Stimulated activated CD8-positive, alpha-beta memory T cell treated with anti-CD3 and anti-CD28 coated beads, Interleukin-2, amount 100 ng/mL, for 1 hour (primary cell): ENCODE measurements at places on chromosomes 7 and 10.

DNA sequence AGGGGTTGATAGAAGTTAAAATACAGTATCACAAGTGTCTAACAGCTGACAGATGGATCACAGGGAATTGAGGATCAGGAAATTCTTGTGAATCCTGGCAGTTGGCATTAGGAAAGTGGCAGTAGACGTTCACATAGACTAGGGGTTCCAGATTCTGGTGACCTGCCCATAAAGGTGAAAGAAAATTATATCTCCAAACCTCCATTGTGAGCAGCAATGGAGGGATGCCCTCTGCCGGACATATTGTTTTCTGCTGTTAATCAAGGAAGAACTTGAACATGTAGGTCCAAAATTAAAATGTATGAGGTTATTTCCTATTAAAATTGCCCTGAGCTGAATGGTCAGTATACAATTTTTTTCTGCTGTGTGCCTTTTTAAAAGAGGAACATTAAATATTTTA is 5.1 kb downstream of the NME8 start:
- no peak for DNase-seq

- no peak for DNase-seq
Measured at GRCh38 chr10:10647331-10647730, 370.3 kb upstream of the CELF2 start.

DNA sequence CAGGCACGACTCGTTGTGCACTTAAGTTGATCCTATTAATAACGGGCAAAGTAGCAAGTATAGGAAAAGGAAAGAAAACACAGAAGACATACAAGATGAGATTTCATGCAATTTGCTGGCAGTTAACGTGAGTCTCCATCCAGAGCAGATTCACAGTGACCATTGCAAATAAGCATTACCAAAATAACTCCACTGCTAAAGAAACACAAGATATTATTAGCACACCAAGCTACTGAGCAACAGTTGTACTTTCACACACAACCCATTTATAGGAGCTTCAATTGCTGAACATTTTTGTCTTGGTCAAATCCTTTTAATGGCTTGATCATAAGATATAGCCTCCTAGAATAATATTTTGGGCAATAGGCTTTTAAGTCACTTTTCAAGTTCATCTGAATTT is 187.7 kb upstream of the HGF start:
- DNase-seq = no peak

DNA sequence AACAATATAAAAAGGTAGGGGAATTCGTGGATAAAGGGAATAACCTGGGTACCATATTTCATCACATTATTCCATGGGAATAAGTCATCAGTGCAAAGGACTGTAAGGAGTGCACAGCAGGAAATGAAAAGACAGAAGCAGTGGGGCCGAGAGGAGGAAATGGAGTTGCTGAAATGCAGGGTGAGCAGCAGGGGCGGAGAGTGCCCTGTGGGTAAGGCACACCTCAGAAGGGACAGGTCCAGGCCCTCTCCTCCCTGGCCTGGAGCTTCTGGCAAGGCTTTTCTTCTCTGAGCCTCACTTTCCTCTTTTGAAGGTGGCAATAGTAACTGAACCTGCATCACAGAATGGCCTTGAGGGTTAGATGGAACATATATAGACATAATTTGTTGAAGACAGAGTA is 26.2 kb downstream of the IKZF1 start:
- no peak for DNase-seq

- DNase-seq = no peak
Measured at GRCh38 chr10:29199941-29200679, 88.8 kb upstream of the LYZL1 start.

GRCh38 chr10:103232772-103233488 is 12.8 kb upstream of the RPEL1 start:
- DNase-seq = no peak

GRCh38 chr10:103457176-103457712 is 1.5 kb downstream of the CALHM1 start:
- no peak for DNase-seq

DNA sequence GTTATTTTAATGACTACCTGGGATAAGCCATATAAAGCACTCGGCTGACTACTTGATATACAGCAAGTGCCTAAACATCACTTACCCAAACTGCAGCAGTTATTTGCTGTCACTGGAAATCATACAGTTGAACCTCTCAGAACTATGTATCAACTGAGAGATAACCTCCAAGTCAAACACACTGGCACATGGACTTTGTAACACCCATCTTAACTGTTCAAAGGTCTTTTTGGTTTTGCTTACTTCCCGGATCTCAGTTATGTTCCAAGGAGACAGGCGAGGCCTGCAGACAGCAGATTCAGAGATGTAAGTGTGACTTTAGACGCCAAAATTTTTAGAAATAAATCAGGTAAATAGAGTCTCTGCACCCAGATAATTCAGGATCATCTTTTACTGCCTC is 34.6 kb upstream of the DAGLB start:
- DNase-seq = no peak

DNA sequence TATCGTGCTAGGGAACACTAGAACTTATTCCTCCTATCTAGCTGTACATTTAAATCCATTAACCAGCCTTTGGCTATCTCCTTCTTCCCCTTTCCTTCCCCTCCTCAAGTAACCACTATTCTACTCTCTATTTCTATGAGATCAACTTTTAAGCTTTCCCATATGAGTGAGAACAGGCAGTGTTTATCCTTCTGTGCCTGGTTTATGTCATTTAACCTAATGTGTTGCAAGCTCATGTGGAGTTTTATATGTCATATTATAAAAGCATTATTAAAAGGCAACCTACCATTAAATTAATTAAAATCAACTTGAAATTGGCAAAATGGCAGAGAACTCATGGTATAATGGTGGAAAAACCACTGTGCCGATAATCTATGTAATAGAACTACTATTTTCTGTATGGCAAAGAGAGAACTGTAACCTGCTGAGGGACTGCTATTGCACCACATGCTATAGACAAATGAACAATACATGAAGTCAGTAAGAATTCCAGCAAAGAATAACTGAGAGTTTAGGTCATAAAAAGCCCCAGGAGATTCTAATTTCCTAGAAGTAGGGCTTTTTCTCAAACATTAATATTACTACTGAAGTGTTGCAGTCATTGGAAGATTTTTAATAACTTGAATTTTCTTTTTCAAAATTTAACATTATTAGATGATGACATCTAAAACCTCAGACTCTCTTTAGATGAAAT is 81.8 kb downstream of the LRRN3 start:
- no peak for DNase-seq

DNA sequence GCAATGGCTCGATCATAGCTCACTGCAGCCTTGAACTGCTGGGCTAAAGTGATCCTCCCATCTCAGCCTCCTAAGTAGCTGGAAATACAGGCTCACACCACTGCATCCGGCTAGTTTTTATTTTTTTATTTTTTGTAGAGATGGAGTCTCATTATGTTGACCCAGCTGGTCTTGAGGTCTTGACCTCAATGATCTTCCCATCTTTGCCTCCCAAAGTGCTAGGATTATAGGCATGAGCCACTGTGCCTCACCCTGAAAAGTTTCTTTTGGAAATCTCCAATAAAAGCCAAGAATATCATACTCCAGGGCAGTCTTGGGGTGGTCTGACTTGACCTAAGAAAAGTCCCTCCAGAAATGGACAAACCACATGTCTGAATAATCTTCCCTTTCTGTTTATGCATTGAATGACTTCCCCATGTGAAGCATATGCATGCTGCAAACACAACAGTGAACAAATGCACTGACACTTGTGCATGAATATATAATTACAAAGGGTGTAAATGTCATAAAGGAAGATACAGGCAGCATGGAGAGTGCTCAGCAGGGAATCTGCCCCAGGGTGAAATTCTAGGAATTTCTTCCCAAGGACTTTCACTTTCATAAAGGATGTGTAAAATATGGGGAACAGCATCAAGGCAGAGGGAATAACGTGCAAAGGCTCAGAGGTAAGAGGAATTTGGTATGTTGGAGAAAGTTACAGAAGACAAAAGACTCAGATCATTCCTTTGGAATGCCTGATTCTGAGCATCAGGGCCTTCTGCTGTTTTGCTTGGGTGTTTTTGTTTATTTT is 142.4 kb upstream of the LYZL1 start:
- no peak for DNase-seq

DNA sequence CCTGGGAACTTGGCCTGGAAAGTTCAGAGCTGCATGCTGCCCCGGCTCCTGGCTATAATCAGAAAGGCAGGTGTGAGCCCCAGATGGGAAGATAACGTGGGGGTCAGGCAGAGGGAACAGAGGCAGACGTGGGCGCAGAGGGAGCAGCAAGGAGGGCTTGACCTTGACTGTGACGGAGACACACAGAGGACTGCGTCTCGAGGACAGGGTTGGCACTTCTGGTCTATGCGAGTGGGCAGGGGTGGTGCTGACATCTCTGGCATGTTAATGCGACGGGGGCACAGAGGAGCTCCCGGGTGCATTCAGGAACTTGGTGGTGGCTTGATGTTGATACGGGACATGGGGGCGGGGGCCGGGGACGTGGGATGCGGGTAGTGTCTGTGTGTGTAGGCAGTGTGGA is 232.1 kb upstream of the GRB10 start:
- DNase-seq = no peak

- DNase-seq = no peak
Measured at GRCh38 chr10:86632009-86632800, 22.1 kb upstream of the OPN4 start.

- no peak for DNase-seq
Measured at GRCh38 chr10:76184647-76185046, 753.2 kb downstream of the LRMDA start.

- no peak for DNase-seq
Measured at GRCh38 chr10:110326351-110327032, 21.8 kb upstream of the SMNDC1 start.

GRCh38 chr7:135711139-135711469 is 16.9 kb downstream of the SLC13A4 start:
- DNase-seq = no peak

- no peak for DNase-seq
Measured at GRCh38 chr7:134632937-134633540, 13.6 kb upstream of the BPGM start.

DNA sequence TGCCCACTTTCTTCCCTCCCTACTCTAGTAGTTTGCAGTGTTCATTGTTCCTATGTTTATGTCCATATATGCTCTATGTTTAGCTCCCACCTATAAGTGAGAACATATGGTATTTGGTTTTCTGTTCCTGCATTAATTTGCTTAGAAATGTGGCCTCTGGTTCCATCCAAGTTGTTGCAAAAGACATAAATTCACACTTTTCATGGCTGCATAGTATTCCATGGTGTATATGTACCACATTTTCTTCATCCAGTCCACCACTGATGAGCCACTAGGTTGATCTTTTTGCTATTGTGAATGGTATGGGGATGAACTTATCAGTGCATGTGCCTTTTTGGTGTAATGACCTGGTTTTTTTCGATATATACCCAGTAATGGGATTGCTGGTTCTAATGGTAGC is 1089.1 kb downstream of the GRM8 start:
- DNase-seq = no peak

- DNase-seq = no peak
Measured at GRCh38 chr7:10245406-10245805, 728.3 kb upstream of the PHF14 start.

DNA sequence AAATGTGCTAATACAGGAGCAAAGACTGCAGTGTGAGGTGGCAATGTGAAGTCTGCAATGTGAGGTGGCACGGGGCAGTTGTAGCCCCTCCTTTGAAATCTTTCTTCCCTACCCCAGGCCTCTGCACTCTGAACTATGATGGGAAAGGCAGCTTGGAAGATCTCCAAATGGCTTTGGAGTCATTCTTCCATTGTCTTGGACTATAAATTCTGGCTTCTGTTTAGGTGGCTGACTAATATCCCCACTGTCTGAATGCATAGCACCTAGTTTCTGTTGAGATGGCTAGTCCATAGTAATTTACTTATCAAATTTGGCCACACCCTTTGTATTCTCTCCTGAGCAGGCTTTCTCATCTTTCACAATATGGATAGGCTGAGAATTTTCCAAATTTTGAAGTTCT is 175.0 kb downstream of the CFTR start:
- DNase-seq = no peak

GRCh38 chr10:108787932-108788331 is 1135.4 kb downstream of the XPNPEP1 start:
- no peak for DNase-seq
